ENCODE measurements at places on chromosomes 3 and 15.

DNA sequence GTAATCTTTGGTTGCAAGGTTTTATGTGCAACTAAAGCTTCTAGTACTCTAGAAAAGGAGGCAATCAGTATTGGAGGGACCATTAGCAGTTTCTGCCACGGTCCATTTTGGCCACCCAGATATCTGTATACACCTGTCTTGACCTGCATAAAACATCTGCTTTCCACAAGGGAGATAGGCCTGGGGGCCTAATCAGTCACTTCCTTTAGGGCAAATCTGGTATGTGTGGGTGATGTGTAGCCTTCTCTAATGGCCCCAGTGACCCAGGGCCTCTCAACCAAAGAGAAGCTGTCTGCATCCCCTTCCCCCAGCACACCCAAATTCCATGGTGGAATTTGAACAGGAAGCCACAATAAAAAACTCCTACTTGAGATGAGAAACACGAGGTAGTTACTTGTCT is 19.5 kb downstream of the IRAK2 start:
- DNase-seq, result no peak

DNA sequence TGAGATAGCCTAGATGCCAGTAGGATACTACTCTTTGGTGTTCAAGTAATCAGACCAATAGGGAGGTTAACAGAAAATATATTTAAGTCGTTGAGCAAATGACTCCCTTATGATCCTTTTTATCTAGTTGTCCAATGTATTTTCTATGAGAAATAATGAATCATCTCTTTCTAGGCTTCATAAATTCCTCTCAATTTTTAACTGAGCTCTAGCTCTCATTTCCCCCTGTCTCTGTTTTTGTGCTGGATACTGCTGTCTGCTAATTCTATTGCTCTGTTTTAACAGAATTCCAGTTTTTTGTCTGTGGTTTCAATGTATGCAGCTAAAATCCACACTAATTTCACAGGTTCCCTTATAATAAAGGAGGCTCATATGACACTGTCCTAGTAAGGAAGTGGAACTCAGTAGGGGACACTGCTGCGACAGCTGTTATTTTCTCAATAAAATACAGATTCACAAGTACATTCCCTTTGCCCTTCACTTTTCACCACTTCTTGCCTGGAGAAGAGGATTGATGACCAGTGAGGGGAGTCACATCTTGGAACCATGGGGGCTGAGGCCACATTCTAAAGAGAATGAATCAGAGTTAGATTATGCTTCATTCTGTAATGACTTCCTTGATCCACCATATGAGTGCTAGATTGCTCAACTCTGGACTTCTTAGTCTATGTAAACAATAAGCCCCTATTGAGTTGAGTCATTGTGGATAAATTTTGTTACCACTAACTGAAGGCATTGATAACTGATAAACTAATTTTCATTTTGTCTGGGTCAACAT is 558.7 kb upstream of the KCNMB2 start:
- DNase-seq, result no peak

DNA sequence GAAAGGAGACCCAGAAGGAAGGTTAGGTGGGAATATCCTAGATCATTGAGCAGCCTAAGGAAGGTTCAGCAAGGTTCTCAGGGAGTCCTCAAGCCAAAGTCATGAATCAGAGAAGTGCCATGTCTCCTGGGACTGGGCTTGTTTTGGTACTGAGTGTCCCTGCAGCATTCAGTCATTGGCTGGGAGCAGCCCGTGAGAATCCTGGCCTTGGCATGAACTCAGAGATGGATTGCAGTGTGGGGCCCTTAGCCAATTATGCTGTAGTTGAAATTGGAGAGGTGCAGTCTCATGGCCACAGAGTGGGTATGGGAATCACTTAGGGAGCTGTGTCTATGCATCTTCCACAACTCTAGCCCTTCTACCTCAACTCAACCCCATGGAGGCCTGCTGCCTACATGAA is 17.0 kb upstream of the PPM1L start:
- no peak for DNase-seq

- DNase-seq, result no peak
These were observed 36.7 kb upstream of the SLC6A11 start for GRCh38 chr3:10779293-10779805.

GRCh38 chr15:73368301-73369136 is at the start of gene HCN4:
HCN4 (minus strand) TSS chr15:73368958; CDS start chr15:73368270, 688 bp downstream.
- no peak for DNase-seq

GRCh38 chr3:117079997-117080396 is 370.4 kb downstream of the TUSC7 start:
- DNase-seq, result no peak

GRCh38 chr15:99566157-99566897 is 543 bp downstream of the MEF2A start:
- DNase-seq, result peak; percentile 53

- no peak for DNase-seq
These were observed 129.1 kb upstream of the RAP2B start for GRCh38 chr3:153032891-153033290.

DNA sequence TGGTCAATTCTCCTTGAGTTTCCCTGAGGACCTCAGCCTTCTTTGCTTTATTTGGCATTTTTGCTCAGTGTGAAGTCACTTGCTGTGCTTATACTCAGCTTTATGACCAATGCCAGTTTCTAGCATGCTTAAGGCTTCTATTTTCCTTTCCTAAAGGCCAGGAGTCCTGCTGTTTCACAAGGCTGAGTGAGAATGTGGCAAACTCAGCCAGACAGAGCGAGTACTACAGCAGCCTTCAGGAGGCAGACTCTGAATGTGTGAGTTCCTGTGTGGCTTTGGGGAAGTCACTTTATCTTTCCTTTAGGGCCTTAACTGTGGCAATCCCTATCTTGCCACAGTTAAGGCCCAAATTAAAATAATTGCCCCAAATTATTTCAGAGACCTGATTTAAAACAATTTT is 213.2 kb upstream of the MRPL3 start:
- DNase-seq, result peak; percentile 20

DNA sequence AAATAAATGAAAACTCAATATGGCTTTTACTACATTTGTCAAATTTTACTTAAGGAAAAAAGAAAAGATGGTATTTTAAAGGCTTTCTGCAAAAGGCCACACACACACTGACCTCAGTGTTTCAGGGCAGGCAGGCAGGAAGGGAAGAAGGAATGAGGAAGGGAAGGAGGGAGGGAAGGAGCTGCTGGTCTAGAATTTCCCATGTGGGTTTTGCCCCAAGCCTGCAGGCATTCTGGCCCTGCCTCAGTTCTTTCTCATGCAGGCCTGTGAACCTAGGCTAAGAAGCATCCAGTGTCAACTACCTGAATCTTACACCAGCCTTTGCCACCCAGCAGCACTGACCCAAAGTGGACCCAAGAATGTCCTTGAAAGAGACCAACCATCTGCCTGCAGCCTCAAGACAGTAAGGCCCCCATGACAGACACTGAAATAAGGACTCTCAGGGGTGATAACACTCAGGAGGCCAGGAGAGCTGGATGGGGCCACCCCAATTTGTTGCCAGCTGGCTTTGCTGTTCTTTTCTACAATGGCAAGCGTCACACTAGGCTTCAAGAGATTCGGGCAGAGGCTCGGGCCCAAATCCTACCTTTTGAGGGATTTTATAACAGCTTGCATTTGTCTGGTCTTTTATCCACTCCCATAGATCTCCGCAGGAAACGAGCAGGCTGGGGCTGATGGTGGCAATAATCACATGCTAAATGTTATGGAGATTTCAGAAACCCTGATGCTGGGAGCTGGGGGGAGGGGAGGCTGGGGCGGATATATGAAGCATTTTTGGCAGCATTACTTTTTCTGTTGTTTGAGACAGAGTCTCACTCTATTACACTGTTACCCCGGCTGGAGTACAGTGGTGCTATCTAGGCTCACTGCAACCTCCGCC is 51.4 kb downstream of the XXYLT1 start:
- DNase-seq, result no peak

GRCh38 chr15:40088929-40089755 is 19.5 kb downstream of the BMF start:
- no peak for DNase-seq

GRCh38 chr3:153911116-153911515 is 210.1 kb upstream of the ARHGEF26 start:
- no peak for DNase-seq

GRCh38 chr15:93049914-93050578 is 39.0 kb downstream of the RGMA start:
- DNase-seq, result no peak

- no peak for DNase-seq
These were observed 30.5 kb downstream of the GPR176 start for GRCh38 chr15:39889601-39890000.

DNA sequence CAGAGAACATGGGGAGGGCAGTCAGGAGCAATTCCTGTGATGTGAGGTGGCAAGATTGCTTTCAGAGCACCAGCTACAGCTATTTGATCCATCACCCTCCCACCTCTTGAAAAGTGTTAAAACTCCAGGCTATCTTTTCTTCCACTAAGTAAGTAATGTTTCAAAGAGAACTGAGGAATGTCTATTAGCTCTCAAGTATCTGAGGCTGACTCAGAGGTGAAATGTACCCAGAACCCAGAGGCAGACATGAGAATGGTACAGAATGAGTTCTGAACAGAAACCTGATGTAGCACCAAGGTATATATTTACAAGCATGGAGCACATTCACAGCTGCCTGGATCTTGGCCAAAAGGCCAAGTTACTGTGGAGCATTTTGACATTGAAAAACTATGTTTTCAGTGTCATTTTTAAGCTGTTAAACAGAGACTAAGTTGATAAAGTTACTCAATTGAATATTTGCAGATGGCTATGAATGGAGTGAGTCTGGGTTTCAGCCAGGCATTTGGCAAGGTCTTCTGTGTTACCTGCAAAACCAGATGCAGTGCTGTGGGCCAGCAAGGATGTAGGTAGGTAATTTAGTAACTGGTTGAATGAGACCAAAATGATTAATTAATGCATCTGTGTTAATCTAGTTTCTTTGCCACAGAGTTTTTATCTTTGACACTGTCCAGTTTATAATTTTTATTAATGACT is 227.7 kb upstream of the CD96 start:
- no peak for DNase-seq

Measured in RPMI8226 (cell line).